ENCODE measurements at places on chromosomes 3 and 15.
A peak's percentile ranks its signal among the peaks of the same experiment; 100 is the strongest.

- DNase-seq = no peak
Measured at GRCh38 chr3:66450390-66451022, 50.3 kb downstream of the LRIG1 start.

DNA sequence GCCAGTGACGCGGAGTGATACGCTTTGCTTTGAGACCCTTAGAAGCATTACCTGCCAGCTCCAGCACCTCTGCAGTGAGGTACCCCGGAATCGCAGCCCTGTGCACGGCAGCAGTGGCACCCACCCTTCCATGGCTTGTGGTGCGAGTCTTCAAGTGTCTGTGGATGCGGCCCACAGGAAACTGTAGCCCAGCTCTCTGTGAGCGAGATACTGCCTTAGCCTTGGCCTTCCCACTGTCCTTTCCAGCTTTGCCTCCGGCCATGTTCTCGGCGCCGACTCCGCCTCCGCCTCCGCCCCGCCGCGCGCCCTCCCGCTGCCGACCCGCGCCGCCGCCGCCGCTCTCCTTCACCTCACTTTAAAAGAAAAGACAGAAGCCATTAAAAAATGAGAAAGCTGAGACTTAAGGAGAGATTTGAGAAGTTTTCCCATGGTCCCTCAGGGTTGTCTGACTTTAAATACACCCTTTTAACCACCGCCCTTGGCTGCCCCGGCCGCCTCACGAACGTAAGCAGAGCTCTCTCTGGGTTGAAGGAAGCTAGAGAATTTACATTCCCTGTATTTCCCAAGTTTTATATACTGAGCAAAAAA lies 78.5 kb upstream of the FAM174B start:
- peak; percentile 22 for DNase-seq

DNA sequence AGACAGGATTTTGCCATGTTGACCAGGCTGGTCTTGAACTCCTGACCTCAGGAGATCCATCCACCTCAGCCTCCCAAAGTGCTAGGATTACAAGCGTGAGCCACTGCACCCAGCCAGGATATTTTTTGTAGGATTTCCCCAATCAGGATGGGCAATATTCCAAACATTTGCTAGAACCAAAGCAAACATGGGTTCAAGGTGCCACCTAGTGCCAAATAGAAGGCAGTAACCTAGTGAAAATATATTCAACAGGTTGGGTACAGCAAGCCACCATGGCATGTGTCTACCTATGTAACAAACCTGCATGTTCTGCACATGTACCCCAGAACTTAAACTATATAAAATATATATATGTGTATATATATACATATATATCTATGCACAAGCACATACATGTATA lies 185.9 kb upstream of the CADM2 start:
- DNase-seq = no peak

DNA sequence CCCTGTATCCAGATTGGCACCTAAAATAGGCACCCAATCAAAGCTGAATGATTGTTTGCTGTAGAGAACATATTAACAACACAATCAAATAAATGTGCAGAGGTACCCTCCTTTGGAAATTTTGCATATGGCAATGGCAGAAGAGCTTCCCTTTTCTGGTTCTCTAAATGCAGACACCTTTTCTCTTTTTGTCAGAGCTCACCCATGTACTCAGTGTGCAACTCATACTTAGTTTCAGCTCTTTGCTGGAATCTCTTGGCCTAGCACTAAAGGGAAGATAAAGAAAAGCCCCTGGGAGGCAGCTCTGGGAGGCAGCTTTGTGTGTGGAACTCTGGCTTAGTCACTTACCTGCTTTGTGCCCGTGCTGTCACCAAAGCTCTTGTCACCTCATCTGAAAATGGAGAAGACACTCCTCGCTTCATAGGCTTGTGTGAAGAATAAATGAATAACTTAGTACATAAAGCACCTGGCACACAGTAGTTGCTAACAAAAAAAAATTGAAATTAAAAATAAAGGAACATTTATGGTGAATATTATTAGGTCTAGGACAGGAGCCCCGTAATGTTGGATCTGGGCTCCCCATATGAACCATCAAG lies 28.8 kb downstream of the ST6GAL1 start:
- DNase-seq = no peak

DNA sequence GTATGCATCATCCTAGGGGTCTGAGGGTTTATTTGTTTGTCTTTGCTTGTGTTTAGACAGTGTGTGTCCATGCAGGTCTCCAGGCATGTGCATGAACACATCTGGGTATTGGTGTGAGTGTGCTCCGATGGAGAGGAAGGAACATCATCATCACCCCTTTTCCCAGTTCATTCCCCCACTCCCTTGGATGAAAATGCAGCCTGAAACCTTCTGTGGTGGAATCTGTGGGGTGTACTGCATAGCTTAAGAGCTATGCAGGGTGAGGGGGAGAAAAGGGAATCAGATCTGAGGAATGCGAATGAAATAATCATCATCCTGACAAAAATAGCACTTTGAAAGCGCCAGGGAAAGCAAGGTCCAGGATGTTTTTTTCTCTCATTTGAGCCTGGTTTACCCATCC lies 520.1 kb downstream of the NTRK3 start:
- no peak for DNase-seq

DNA sequence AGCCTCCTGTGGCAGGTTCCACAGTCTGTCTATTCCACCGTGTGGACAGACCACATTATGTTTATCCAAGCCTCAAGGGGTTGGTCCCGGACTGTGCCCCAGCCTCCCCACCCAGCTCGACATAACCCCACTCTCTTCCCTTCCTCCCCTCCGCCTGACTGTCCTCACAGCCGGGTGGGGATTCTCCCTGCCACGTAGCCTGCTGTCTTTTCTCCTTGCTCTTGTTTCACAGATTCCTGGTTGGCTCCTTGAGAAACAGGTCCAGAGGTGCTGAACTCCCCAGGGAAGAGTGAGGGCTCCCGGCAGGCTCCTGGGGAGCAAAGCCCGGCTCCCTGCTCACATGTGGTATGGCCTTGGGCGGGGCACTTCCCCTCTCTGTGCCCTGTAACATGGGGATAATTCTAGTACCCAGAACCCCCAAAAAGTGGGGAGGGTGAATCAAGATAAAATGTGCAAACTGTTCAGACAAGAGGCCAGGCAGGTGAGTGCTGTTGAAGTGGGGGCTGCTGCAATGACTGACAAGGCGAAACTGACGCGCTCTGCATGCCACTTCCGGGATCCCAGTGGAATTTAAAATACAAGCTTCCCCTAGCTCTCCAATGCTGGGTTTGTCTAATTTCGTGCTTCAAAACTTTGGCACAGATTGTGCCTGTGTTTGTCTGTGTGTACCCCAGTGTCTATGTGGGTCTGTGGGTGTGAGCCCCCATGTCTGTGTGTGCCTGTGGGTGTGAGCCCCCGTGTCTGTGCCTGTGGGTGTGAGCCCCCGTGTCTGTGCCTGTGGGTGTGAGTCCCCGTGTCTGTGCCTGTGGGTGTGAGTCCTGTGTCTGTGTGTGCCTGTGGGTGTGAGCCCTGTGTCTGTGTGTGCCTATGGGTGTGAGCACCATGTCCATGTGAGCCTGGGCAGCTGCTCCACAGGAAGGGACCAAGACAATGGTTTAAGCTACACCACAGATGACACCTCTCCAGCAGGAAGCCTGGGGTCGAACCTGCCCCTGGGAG lies 160.6 kb upstream of the IQSEC1 start:
- DNase-seq = peak; percentile 10

GRCh38 chr15:38226608-38227266 lies 25.9 kb upstream of the SPRED1 start:
- no peak for DNase-seq

- DNase-seq = no peak
Measured at GRCh38 chr3:156368189-156368588, 186.7 kb downstream of the SSR3 start.

- no peak for DNase-seq
Measured at GRCh38 chr15:55764398-55764797, 21.4 kb upstream of the PRTG start.

- no peak for DNase-seq
Measured at GRCh38 chr3:976006-976405, 116.8 kb upstream of the CNTN6 start.

DNA sequence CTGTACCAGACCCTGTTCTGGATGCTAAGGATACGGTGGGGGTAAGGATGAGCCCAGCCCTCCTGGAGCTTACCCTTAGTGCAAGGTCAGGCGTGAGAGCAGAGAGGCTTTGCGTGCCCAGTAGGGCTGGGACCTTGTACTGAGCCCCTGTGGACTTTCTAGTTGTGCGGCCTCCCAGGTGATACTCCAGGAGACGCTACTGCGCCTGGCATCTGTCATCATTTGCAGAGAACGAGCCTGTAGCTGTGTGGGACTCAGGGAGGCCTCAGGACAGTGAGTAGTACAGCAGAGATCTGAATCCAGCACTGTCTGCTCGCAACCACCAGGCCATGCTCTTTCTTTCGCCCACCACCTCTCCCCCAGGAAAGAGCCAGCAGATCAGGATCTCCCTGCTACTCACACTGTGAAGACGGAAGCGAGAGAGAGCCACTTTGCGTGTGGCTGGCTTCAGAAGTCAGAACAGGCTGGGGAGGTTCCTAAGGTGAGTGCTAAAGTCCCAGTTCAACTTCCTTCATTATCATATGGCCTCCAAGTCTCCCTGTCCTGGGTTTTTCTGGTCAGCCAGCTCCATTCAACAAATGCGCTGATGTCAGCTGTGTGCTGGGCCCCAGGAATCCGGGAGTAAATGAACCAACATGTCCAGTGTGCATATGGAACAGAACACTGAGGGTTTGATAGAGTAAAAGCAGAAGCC lies 38.2 kb upstream of the ITGA11 start:
- no peak for DNase-seq

DNA sequence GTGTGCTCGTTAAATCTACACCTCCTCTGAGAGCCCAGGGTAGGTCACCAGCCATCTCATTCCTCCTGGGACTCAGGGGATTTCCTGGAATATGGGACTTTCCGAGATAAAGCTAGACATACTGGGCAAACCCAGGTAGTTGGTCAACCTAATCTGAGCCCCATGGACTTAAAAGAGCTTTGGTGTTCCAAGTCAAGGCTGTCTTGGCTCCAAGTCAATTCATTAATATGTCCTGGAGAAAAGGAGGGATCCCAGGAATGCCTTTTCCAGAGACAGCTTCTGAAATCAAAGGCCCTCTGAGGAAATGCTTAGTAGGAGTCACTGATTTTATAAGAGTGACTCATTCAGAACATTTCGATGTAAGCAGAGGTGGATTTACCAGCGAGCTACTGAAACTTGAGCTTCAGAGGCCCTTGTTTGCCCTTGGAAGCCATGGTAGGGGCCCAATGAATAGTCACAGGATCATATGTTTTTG lies 137.3 kb upstream of the UBE2E1 start:
- DNase-seq = no peak

- DNase-seq = no peak
Measured at GRCh38 chr3:49237344-49237743, 39.7 kb downstream of the C3orf62 start.

GRCh38 chr3:106466881-106467280 lies 598.1 kb upstream of the CBLB start:
- DNase-seq = no peak

GRCh38 chr3:78988324-78988723 lies 779.5 kb downstream of the ROBO1 start:
- no peak for DNase-seq

DNA sequence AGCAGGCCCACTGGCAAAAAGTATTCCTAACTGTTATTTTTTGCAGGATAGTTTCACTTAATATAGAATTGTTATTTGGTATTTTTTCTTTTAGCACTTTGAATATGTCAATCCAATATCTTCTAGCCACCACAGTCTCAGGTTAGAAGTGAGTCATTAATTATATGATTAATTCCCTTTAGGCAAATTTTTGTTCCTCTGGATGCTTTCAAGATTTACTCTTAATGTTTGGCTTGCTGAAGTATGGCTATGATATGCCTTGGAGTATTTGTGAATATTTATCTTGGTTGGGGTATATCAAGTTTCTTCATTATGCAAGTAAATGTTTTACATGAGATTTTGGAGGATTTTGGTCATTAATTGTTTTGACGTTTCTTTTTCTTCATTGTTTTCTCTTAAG lies 152.1 kb upstream of the ALCAM start:
- DNase-seq = no peak

DNA sequence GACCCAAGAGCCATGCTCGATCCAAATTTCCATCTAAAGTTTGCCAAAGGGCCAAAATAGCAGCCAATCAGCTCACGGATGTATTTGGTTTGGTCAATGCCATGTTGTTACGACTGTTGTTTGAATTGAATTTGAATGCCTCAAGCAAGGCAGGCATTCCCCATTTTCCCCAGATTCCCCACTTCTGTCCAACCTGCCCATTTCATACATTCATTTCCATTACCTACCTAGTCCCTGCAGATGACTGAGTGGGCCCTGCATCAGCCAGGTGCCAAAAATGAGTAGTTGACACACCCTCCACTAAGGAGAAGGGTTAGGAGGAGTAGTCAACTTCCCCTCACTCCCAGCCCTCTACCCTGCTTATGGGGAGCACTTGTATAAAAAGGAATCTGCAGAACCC lies 51.7 kb downstream of the ANXA2 start:
- no peak for DNase-seq

DNA sequence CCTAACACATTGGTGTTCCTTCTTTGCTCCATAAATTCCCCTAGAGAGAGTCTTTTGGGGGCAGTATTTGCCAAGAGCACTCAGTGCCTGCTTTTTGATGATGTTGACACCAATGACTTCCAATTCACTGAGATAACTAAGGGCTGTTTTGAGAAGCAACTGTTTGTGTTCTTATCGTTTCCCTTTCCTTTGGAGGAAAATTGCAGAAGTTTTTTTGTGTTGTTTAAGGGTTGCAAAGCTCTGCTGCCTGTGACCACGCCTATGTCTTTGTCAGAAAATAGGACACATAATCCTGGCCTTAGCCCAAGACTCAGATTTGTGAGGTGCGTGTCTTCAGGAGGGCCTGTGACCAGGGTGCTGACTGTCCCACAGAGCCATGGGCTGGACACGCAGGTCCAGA lies 99.6 kb downstream of the FAM43A start:
- DNase-seq = no peak

GRCh38 chr15:95522533-95522932 lies 808.0 kb upstream of the NR2F2 start:
- DNase-seq = no peak

DNA sequence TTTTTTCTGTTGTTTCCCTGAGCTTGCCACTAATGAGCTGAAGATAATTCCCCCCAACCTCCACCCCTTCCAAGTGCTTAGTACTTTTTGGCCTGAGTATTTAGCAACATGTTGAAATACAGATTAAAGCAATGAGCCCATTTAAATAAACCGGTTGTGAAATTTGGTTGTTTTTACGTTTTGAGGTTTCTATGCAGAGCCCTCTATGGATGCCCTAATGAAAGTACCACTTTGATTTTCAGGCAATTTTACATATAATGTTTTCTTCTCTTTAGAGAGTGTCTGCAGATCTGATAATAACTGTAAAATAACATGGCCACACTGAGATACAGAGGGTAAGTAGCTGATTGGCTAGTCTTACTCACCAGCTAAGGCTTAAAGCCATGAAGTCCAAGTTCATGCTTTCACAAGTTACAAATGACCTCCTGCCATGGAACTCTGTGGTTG lies 139.4 kb upstream of the SLC7A14 start:
- DNase-seq = no peak

- DNase-seq = no peak
Measured at GRCh38 chr3:183300996-183301562, 48.0 kb downstream of the B3GNT5 start.

GRCh38 chr3:171283183-171283847 lies 176.9 kb downstream of the TNIK start:
- DNase-seq = no peak

GRCh38 chr3:128369881-128370642 lies 96.6 kb downstream of the DNAJB8 start:
- DNase-seq = no peak
